ENCODE measurements at places on chromosomes 1 and 21.
A peak's percentile ranks its signal among the peaks of the same experiment; 100 is the strongest.

DNA sequence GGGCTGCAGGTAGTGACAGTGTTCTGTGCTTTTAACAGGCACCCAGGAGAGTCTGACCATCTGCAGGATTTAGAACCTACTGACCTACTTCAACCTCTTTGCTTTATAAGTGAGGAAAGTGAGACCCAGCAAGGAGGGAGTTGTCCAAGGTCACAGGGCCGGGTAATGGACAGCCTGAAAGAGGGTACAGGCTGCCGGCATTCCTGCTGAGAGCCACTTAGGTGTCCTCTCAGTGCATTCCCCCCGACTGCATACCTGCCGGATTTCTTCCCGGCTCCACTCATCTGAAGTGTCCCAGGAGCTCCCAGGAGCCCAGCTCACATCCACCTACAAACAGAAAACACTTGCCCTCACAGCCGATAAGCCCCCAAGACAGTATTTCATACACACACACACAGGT, 13.9 kb downstream of the PHLDA3 start:
- DNase-seq: no peak

DNA sequence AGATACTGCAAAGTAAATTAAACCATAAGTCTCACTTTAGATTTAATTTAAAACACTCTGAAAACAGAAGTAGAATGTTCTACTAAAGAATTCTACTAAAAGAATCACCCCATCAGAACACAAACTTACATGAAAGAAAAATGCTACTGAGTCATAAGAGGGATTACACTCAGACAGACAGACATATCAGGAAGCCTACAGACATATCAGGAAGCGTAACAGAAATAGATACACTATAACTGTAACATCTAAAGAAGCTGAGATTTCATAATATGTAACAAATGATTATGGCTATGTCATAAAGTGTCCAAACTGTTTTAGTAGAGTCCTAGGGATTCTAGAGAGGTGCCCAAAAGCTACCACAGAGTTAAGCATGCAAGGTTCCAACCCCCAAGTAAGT, 23.9 kb downstream of the FOXJ3 start:
- no peak for DNase-seq

DNA sequence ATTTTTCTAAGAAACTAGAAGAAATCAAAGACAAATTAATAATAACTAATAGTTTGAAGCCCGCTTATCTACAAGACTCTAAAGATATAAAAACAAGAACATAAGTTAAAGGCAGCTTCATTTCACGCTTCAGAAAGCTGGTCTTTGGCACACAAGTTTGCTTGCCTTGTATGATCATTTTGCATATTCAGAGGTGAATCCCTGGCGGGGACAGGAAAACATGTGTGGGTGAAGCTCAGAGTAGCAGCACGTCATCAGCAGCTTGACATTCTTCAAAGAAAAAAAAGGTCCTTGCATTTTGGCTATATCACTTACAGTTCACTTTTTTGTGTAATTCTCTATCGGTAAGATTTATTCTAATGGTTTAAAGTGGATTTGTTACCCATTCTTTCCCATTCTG, 1911.8 kb downstream of the MRPL39 start:
- DNase-seq: no peak

GRCh38 chr1:172699695-172700227, 40.9 kb downstream of the FASLG start:
- no peak for DNase-seq

DNA sequence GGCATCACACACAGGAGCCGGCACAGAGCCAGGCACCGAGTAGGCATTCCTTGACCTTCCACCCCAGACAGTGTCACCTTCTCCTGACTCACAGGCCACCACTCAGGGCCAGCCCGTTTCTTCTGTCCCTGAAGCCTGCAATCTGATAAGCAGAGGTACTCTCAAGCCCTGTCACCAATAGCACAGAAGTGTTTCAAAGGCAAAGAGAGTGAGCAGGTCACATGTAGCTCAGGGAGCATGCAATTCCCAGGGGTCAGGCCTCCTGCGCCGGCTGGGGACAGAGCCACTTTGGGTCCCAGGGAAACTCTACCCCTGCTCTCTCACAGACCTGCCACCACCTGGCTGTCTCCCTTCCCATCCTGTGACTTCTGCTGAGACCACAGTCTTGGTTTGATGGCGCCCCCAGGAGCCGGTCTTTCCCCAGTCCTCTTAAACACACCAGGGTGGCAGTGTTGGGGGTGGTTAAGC, 13.2 kb downstream of the CAPN9 start:
- DNase-seq: no peak

DNA sequence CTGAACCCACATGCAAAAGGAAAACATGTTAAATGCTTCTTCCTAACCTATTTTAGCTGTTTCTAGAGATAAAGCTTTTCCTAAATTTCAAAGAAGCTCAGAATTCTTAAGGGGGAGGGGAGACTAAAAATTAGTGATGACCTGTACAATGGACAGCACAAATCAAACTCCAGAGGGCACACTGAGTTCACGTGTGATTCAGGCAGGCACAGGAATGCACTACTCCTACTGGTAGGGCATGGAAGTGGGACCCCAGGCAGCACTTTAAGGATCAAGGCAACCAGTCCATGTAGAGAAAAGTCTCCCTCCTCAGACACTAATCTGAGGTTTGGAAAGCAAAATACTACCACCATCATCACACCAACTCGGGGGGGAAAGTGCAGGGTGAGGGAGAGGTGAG, 31.3 kb upstream of the CLCA4 start:
- peak; percentile 2 for DNase-seq
